ENCODE measurements at places on chromosomes 6 and 20.

GRCh38 chr20:34199183-34199582 lies 42.0 kb upstream of the ASIP start:
- no peak for DNase-seq

DNA sequence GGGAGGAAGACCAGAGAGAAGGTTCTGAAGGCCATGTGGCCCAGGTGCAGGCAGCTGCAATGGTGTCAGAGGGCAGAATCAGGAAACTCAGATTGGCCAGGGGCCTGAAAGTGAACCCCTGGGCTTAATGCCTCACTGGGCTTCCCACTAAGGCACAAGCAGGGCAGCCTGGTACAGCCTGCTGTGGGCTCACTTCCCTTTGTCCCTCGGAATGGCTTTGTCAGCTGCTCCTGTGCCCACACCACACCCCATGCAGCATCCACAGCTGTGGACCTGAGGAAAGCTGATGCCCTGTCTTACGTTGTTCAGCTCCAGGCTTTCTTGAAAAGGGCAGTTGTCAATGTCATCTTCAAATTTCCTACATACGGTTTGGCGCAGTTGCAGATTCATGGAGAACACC lies 2.4 kb downstream of the CST9 start:
- no peak for DNase-seq

DNA sequence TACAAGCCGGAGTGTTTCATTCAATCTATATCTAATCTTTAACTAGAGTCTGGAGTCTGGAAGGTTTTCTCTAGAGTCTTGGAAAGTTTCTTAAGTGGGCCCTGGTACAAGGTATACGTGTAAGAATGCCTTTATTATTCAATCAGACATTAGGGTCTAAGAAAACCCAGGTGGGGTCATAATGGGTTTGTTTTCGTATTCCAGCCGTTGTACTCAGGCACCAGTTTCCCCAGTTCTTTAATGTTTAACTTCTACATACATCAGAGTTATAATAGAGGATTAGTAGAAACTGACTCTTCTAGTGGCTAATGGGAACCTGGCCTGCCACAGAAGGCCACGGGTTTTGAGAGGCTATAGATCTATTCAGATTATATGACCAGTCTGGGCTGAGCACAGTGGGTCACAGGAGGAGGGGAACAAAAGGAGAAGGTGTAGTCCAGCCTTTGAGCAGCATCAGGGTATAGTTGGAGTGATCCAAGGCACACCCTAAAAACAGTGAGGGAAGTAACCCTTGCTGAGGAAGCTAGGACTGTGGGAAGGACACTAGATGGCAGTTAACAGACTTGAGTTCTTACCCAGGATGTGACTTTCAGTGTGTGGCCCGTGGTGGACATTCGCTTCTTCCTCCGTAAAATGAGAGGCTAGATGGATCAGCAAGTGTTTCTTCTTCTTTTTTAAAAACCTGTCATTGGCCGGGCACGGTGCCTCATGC lies 15.5 kb downstream of the FAM83B start:
- DNase-seq = no peak

DNA sequence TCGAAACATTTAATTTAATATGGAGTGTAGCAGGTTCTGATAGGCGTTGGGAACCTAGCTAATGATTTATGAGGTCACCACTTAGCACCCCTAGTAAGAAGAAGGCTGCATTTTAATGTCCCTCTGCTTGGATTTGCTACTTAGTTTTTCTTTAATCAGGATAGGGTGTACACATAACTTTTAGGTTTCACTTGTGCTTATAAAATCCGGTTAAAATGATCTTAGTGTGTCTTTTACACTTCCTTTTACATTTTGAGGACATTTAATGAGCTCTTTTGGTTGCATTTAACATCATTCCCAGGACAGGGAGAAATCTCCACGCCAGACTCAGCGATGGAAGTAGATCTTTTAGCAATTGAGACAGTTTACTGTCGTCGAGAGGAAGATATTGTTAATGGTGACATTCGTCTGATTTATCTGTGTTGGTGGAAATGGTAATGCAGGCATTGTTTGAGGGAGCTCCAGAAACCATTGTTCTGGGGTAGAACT lies 5.6 kb downstream of the TFAP2A start:
- DNase-seq = no peak

DNA sequence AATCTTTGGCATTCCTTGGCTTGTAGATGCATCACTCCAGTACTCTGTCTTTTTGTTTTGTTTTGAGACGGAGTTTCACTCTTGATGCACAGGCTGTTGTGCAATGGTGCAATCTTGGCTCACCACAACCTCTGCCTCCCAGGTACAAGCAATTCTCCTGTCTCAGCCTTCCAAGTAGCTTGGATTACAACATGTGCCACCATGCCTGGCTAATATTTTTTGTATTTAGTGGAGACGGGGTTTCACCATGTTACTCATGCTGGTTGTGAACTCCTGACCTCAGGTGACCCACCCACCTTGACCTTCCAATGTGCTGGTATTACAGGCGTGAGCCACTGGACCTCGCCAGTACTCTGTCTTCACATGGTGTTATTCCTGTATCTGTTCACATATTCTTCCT lies 35.8 kb upstream of the LGSN start:
- no peak for DNase-seq

- no peak for DNase-seq
Measured at GRCh38 chr6:46509063-46509462, 17.8 kb upstream of the RCAN2 start.

- DNase-seq = no peak
Measured at GRCh38 chr20:14313341-14314020, 23.9 kb downstream of the FLRT3 start.

DNA sequence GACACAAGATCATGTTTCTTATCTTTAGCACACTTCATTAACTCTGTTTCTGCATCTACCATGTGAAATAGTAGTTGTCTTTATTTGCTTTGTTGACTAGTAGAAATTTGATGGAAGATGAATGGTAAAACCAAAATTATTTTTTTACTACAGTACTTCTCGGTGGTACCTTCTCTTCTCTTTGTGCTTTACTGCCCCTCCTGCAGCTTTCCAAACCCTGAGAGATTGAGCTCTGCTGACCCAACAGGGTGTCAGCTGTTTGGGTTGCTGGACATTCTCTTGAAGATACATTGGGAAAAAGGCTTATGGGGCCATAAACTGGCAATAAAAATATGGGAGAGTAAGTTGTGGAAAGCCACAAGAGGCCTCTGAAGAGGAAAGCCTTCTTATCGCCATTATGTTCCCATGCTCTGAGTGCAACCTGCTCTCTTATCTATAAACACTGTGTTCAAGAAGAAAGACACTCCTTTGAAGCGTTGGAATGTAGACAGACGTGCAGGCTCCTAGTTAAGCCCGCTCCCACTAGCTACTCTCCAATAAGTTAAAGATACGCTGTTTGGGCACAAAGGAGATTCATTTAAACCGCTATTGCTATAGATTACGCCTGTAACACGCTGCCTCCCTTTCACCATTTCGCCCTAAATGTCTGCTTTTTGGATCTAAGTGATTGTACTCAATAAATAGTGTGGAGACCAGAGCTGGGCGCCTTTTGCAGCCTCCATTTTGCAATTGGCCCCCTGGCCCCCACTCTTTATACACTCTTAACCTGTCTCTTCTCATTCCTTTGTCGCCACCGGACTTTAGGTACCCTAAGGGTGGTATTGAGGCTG lies 60.1 kb upstream of the PRSS16 start:
- DNase-seq = no peak

GRCh38 chr20:60064554-60065196 lies 106.5 kb downstream of the CDH26 start:
- no peak for DNase-seq

DNA sequence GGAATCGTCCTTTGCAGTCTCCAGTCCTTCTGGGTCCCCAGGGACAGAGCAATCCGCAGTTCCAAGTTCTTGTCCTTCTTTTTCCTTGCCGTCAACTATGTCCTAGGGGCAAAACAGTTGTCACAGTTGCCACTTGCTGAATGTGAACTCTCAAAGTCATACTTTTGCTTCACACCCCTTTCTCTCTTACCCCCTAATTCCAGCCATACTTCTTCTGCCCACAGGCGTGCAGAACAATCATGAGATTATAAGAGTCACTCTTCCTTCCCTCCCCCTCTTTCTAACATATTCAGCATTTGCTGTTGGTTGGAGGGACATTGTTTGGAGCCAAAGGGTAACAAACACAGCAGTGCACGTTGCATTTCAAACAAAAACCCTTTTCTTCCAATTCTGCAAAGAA lies 74.4 kb downstream of the BCAS1 start:
- DNase-seq = no peak

DNA sequence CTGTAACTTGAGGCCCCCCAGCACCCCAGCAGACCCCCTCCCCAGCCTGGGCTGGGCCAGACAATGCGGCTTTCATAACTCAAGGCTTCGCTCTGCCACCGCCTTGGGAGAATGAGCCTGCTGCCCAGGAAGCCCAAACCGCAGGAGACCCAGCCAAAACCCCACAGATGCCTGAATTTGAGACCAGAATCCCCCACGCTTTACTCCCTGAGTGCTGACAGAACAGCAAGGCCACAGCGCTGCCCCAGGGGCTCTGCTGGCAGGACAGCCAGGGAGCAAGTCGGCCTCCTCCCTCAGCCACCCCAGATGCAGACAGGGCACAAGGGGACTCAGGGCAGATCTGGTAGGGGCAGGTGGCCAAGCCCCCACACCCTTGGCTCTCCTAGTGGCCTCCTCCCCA lies 2.2 kb downstream of the MDFI start:
- no peak for DNase-seq

DNA sequence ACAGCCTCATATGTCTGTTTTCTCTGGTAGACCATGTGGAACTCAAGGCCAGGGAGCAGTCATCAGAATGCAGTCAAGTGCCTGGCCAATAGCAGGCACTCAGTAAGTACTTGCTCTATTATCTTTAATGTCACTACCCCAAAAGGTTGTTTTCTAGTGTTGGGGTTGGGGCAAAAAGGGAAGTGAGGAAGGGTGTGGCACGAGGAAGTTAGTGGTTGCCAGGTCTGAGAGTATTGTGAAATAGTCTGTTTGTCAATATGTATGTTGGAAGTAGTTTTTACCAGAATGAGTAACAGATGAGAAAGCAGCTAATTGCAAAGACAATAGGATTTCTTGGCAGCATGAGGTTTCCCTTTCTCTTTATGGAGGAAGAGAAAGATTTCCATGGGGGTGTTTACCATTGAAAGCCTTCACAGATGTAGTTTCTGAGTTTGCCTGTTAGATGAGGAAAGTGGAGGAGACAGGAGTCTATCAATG lies 59.5 kb upstream of the ARMH2 start:
- no peak for DNase-seq

DNA sequence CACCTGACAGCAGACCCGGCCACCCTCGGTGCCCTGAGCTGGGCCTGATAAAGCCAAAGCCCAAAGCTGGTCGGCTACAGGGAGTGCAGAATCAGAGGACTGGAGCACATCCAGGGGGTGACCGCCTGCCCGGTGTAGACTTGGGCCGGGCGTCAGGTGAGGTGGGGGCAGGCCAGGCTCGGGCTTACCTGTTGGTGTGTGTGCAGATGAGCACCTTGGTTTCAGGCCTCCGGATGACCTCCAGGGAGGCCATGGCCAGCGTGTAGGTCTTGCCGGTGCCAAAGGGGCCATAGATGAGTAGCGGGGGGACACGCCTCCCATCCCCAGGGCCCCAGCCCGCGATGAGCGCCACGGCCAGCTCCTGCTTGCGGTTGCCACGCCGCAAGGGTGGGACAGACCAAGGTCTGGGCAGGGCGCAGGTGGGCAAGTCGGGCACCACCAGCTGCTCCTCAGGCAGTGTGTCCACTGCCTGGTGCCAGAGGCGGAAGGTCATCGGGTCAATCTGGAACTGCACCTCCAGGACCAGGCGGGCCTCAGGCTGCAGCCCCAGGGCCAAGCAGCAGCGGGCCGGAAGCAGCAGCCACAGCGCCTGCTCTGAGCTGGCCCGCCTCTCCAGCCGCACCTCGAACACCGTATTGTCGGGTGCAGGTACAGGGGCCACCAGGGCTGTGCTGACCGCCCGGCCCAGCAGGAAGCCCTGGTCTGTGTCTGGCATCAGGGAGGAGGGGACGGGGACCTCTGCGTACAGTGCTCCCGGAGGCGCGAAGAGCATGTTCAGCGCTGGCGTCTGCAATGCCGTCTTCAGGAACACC lies 5.7 kb downstream of the HELZ2 start:
- no peak for DNase-seq

DNA sequence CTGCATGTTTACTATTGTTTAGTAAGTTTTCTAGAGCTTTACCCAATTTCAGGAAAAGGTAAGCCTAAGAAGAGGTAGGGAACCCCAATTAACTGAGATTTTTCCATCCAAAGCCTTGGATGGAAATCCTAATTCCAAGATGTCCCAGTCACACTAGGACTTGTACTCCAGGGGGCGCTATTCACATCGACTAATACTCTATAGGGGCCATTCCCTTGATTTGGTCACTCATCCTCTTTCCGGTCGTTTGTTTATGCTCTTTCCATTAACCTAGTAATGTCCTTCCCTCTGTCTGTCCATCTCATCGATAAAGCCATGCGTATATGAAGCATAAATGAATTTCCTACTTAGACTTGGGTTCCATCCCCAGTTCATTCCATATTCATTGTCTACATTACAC lies 80.8 kb upstream of the FUCA2 start:
- no peak for DNase-seq

DNA sequence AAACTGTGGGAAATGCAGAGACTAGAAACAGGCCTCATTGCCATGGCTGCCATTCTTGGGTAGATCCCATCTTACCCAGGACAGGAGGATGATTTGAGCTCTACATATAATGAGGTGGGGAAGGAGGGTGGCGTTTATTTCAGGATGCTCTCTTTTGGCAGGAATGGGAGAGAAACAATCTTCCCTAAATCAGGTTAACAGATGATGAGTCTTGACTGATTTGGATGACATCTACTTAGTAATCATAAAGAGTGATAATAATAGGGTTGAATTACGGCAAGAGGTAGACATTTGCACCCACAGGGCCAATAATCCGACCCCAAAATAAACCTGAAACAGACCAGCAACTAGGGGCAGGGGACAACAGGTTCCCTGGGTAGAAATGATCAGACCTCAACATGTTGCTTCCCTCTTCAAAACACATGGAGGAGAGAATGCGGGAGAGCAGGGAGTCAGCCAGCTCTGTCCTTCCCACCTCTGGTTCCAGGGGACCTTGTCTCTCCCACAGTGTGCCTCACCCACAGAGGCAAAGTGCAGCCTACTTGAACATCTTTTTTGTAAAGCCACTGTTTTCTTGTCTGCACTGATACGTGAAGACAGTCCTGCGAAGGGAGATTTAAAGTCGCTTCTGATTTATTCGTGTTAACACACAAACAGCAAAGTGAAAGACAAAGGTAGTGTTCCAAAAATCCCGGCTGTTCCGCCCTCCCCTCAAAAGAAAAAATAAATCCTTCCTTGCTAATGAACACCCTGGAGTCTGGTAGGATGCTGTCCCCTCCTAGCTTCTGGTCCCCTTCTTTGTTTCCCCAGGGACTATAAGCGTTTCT lies 3.9 kb downstream of the FOXQ1 start:
- DNase-seq = no peak

- DNase-seq = no peak
Measured at GRCh38 chr6:33288141-33288920, 708 bp downstream of the WDR46 start.
